Metanephros (tissue), 2 donors: ENCODE measurements at places on chromosomes 11 and 22. TPM values are rescaled to one million over a fixed set of nuclear protein-coding genes. Genes with fewer than 3 reads are reported as not detected.

Gene GPR83
- total RNA-seq: 0.41 TPM

Gene DNAJB7
- not detected for total RNA-seq

Gene LINC01488
- total RNA-seq: not detected

Gene GLB1L2
- total RNA-seq: 9.2 TPM

Gene CDC45
- total RNA-seq: 11.9 TPM
